ENCODE measurements at places on chromosomes 11 and 22. TPM values are rescaled to one million over a fixed set of nuclear protein-coding genes. Genes with fewer than 3 reads are reported as not detected.

GRCh38 chr22:20026204-20026908 is 5.4 kb downstream of the TANGO2 start:
- DNase-seq, result peak; percentile 15

GRCh38 chr11:87228820-87229219 is 191.1 kb downstream of the TMEM135 start:
- DNase-seq, result no peak

DNA sequence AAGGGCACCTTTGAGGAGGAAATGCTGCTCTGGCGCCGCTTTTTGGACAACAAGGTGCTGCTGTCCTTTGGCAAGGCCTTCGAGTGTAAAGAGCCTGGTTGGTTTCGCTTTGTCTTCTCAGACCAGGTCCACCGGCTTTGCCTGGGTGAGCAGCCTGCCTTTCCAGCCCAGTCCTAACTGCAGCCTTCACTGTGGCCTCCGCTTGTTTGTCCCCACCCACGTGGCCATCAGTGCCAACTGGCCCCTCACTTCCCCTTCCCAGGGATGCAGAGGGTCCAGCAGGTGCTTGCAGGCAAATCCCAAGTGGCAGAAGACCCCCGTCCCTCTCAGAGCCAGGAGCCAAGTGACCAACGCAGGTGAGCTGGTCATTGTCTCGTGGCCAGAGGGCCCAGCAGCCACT is 12.0 kb upstream of the EXT2 start:
- no peak for DNase-seq

PLAAT3 gene
- total RNA-seq, result 149 TPM

DNA sequence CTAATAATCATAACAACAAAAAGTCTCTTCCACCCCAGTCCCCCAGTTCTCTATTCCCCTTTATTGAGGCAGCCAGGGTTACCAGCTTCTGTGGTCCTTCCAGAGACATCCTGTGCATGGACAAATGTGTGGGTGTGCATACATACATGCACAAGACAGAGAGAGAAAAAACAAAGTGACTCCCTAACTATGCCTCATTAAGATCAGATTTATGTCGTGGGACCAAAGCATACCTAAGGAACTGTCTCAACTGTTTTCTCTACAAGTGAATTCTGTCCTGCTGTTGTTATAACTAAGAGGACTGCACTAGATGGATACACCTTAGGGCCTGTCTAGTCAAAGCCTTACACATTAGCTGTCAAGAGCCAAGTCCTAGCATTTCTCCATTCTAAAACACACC is 106.7 kb downstream of the MRTFA start:
- no peak for DNase-seq

C11orf21 gene
- total RNA-seq, result 66.5 TPM

RASL10A gene
- 1.2 TPM for total RNA-seq

- DNase-seq, result no peak
Measured at GRCh38 chr22:17914474-17914873, 109.9 kb downstream of the MICAL3 start.

DNA sequence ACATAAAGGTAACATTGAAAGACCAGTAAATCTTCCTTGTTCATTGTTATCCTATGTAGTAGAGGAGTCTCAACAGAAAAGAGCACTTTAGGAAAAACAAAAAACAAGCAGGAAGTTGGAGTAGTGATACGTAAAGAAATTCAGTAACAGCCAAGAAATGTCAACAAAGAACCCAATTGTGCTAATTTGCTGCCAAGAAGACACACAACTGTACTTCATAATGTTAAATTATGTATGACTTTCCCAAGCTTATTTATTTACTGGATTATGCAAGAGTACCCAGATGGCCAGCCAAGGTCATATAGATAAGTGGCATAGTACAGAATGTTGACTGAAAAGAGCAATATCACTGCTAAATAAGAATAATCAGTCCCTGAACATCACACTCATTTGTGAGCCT is 264.7 kb upstream of the CCDC179 start:
- no peak for DNase-seq

CNGA4 gene
- total RNA-seq, result not detected

APOBEC3H gene
- total RNA-seq, result 0.40 TPM

GRCh38 chr11:57566005-57566904 is 1.2 kb downstream of the UBE2L6 start:
- DNase-seq, result no peak

DNA sequence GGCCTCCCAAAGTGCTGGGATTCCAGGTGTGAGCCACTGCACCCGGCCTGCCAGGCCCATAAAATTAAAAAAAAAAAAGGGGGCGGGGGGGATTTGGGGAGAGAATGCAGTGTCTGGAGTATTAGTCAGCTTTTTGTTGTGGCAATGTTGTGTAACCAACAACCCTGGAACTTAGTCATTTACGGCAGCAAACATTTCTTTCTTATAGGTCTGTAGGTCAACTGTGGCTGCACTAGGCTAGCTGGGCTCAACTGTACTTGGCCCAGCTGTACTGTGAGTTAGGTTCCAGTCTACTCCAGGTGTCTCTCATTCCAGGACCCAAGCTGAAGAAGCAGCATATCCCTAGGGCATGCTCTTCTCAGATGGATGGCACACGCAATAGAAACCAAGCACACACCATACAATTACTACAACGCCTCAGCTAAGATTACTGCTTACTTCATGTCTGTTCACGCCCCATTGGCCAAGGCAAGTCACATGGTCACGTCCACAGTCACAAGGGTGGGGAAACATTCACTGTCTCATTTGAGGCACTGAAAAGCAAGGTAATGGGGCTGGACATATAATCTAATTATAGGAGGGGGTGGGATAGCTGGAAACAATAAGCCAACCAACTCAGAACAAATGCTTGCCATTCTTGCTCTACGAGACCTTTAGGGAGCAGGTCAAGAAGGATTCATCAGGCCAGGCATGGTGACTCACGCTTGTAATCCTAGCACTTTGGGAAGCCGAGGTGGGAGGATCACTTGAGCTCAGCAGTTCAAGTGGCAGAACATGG is 10.4 kb upstream of the SPINDOC start:
- DNase-seq, result no peak

Measured in left ventricle myocardium superior (tissue), 1 donor.